ENCODE measurements at places on chromosomes 5 and 9.

DNA sequence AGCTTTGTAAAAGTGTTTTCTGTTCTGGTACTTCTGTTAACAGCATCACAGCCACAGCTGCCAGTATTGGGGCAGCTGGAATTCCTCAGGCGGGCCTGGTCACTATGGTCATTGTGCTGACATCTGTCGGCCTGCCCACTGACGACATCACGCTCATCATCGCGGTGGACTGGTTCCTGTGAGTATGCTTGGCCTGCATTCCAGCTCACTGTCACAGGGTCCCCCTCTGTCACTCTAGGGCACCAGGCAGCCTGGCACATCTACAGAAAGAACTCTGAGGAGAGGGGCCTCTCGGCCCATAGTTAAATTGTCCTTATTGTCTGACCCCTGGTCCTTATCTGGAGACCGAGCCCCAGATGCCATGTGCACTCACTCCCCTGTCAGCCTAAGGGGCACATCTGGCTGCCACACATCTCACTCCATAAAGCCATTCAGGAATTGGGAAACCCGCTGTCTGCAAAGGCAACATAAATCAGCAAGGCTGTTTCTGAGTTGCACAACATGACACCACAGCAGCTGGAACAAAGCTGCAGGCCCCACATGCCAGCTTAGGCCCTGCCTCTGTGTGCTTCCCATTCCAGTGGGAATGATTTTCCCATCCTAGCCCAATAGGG, 77.5 kb downstream of the SLC1A3 start:
- no peak for DNase-seq

DNA sequence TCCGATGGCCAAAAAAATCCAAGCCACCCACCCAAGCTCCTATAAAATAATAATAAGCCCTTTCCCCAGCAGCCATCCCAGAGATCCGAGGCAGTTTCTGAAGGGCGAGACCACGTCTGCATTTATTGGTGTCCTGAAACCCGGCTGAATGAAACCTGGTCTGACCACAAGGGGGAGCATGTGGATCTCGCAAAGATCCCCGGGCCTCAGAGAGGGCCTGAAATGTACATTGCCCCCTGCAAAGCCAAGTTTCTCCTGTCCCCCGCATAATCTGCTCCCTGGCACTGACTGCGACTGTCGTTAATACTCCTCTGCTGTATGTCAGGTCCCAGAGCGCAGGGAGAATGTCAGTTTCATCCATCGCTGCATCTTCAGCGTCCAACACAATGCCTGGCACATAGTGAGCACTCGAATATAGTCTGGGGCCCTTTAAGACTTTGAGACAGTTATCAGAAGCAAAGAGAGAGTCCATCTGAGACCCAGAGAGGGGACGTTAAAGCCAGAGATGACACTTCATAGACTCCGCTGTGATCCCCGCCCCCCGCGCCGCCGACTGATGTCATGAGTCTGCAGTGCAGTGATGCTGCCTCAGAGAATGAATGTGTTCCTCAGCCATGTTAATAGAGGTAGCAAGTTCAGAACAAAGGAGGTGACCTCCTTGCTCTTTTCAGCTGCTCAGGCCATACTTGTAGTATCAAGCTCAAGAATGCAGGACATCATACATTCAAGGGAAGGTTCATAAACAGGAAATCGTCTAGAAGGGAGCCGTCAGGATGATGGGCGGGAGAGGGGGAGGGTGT, 74.5 kb upstream of the BARHL1 start:
- peak; percentile 75 for DNase-seq

DNA sequence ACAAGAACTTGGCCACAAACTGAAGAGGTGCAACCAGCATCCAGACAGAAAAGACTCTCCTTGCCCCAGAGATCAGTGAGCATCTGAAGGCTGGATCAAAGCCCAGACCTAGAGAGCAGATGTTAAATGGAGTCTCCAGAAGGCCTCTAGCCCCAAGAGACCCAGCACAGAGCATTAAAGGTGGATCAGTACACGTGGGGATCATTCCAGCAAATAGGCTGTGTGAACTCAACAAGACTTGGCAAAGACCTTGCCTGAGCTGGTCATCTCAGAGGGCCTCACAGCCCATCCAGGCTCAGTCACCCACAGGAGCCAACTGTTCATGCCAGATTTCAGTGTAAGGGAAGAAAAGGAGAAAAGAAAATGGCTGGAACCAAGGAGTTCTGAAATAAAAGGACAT, 214.0 kb downstream of the ENC1 start:
- DNase-seq: no peak

- no peak for DNase-seq
Measured at GRCh38 chr5:56908942-56909293, 478 bp upstream of the SETD9 start.

- no peak for DNase-seq
Measured at GRCh38 chr5:175853573-175854230, 17.7 kb upstream of the CPLX2 start.

- no peak for DNase-seq
Measured at GRCh38 chr9:135374591-135374990, 105.0 kb upstream of the PPP1R26 start.

GRCh38 chr5:175520873-175521272, 42.5 kb downstream of the SFXN1 start:
- DNase-seq: no peak

- no peak for DNase-seq
Measured at GRCh38 chr9:78171651-78172050, 64.2 kb upstream of the CEP78 start.

GRCh38 chr5:8784692-8785091, 761.2 kb downstream of the SEMA5A start:
- DNase-seq: no peak

GRCh38 chr5:128081111-128081851, 2.3 kb upstream of the SLC12A2 start:
- peak; percentile 62 for DNase-seq
